ENCODE measurements at places on chromosomes 13 and 19.
A peak's percentile ranks its signal among the peaks of the same experiment; 100 is the strongest.

DNA sequence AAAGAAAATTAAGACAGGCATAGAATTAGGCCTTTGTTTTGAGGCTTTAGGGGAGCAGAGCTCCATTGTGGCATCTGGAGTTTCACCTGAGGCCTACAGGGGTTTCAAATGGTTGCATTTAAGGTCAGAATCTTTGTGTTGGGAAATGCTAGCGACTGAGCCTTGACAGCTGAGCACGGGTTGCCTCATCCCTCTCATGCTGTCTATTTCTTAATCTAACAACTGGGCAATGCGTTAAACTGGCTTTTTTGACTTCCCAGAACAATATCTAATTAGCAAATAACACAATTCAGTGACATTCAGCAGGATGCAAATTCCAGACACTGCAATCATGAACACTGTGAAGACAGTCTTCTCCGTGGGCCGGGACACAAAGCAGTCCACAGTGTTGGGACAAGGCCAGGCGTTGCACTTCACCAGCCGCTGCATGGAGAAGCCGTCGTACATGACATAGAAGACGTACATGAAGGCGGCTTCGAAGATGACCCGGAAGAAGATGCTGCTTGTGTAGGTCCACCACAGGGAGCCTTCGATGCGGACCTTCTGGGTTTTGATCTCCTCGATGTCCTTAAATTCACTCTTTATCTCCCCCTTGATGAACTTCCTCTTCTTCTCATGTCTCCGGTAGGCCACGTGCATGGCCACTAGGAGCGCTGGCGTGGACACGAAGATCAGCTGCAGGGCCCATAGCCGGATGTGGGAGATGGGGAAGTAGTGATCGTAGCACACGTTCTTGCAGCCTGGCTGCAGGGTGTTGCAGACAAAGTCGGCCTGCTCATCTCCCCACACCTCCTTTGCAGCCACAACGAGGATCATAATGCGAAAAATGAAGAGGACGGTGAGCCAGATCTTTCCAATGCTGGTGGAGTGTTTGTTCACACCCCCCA lies 3.8 kb downstream of the GJB2 start:
- DNase-seq = no peak

GRCh38 chr19:56477429-56478338 lies 539 bp upstream of the ZNF667 start:
- peak; percentile 72 for DNase-seq

DNA sequence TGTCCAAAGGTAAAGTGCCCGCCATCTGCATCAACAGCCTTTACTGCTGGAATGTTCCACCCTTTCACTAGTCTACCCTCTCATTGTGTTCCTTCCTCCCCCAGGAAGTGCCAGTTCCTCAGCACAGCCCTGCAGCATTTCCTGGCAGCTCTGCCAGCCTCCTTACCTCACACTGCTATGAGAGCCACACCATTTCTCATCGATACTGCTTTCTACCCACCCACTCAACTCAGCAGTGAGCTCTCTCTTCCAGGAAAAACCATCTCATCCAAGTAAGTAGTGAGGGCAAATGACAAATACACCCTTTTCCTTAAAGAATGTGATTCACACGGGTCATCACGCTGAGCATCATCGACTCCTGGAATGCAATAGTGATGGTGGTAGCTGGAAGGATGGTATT lies 19.8 kb downstream of the UQCRFS1 start:
- no peak for DNase-seq

DNA sequence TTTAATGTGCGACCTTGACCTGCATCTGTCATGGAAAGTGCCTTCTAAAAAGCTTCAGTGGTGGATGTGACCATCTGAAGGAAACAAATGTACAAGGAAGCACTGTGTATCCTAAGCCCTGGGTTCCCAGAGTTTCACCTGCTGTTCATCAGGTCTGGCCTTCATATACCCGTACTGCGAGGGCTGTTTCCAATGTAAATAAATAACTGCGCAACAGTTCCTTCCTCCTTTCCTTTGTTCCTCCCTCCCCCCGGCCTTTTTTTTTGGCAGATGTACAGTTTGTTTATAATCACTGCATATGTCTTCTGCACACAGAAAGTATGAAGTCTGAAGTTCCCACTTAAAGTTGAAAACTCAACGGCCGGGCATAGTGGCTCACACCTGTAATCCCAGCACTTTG lies 5.2 kb downstream of the FAAP24 start:
- DNase-seq = no peak
